NCI-H2081 (cell line): ENCODE measurements at places on chromosomes 2 and 18.

DNA sequence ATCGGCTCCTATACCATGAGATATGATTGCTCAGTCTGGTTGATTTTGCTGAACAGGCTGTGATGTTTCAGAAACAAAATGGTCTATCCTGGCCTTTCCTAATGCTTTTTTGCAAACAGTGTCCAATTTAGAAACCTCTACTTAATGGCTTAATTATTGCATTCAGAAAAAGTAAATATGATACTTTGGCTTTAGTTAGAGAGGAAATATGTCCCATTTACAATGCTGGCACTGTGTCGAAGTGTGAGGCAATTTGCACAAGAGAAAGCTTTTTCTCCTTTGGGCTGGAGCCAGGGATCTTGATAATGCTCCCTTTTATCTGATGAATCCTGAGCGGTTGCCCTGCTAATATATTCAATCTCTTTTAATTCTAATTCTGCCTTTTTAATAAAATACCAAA lies 418.9 kb downstream of the EPHA4 start:
- peak; percentile 47 for DNase-seq

DNA sequence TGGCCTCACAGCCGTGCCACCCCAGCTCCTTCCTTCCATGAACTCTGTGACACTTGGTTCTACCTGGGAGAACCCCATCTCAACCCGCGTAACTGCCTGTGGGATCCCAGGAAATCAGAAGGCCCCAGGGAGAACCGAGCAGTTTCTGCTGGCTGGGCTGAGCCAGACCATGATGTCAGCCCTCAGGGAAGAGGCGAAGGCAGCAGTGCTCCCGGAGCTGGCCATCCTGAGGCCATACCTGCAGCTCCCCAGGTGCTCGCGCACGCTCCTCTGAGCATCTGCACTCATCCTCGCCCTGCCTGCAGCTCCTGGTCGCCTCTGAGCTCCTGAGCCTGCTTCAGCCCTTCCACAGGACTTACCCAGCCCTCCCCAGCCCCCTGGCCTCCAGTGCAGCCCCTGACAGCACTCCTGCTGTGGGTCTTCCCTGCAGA lies 186.1 kb downstream of the SEPTIN10 start:
- no peak for DNase-seq

- DNase-seq = no peak
These were observed 254.4 kb downstream of the ZNF521 start for GRCh38 chr18:25097569-25098056.

DNA sequence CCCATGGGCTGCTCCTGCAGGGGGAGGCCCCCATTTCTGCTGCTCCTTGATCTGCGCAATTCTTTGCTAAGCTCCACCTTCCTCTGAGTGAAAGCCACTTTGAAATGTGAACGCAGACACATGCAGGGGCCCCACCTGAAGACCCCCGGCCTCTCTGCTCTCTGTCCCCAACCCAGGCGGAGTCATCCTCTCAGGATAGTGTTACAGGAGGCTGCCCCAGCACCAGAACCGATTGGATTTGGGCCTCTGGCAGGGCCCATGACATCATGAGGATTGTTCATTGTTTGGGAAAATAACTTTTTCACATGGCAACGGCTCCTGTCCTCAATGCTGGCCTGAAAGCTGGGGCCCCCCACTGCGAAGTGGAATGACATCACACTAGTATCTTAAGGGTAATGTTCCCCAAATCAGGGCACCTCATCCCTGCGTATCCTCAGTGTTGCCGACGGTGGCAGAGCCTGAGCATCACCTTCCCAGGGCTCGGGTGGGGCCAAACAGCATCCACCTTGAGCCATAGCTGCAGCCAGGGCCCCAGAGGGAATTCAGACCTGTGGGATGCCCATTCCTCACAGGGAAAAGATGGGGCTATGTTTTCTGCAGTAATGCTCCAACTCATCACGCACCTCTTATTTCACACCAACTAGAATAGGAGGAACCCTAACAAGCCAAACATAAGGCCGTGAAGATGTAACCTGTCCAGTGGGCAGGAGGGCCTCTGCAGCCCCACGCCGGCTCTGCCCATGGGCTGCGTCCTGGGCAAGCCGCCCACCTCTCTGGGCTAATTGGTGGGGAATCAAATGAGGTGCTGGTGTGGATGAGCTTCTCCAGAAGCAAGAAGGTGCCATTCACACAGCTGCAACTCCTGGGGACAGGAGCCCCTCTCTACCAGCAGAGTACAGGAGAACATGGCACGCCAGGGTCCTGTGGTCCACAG lies 2.7 kb upstream of the ERFE start:
- DNase-seq = no peak

GRCh38 chr2:239106314-239106908 lies 258.5 kb downstream of the TWIST2 start:
- DNase-seq = peak; percentile 73

DNA sequence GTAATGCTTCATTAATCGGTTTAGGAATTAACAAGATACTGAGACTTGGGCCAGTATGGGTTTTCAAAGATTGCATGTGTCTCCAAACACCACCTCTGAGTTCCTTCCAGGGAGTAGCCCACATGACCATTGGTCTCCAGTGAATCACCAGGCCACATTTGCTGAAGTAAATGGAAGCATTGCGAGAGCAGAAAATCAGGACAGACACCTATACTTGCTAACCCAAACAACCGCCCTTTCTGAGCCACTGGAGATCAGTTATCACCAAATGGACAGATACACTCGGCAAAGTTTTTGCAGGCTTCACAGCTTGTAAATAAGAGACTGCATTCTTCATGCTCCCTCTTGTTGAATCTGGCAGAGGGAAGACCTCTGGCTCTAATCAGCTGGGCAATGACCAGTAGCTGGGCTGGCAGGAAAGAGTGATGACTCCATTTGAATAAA lies 40.9 kb downstream of the GATA6 start:
- DNase-seq = no peak

DNA sequence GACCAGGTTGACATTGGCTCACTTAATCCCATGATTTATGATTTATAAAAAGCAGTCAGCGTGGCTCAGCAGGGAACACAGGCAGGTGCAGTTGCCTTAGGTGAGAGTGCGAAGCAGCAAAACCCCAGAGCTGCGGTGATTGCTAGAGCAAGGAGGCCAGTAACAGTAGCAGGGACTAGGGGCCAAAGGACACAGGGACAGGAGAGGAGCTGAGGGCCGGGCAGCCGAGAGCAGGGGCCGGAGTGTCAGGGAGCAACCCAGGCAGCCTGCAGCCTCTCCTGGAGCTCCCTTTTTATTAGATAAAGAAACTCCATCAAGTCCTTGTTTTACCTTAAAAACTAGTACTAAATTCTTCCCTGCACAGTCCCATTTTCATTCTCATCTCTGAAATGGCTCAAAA lies 4.3 kb downstream of the MC2R start:
- no peak for DNase-seq

- DNase-seq = no peak
These were observed 238.2 kb downstream of the CDH7 start for GRCh38 chr18:65988972-65989371.

DNA sequence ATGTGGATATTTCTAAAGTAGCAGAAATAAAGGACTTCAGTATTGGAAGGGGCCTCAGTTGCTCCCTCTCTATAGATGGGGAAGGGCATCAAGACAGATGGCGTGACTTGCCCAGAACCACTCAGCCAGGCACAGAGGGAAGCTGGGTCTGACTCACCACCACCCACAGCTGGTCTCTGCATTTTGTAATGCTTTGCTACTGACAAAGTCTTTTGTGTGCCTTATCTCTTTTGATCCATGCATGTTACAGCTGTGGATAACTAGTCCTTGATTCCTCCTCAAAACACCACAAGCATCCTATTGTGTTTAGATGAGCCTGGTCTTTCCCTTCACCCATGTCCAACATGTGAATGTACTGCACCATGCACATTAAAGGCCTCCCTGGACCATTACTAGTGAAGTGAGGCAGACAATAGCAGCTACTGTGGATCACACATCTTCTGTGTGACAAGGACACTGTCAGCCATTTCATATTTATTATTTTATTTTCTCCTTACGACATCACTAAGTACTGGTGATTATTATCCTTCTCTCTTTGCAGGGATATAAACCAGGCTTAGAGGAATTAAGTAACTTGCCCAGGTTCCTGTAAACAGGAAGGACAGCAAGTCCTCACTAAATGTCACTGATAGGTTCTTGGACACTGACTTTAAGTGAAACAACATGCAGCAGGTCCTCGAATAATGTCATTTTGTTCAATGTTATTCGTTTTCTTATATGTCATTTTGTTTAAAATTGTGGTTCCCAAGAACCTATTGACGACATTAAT lies 29.6 kb upstream of the IL37 start:
- DNase-seq = no peak

DNA sequence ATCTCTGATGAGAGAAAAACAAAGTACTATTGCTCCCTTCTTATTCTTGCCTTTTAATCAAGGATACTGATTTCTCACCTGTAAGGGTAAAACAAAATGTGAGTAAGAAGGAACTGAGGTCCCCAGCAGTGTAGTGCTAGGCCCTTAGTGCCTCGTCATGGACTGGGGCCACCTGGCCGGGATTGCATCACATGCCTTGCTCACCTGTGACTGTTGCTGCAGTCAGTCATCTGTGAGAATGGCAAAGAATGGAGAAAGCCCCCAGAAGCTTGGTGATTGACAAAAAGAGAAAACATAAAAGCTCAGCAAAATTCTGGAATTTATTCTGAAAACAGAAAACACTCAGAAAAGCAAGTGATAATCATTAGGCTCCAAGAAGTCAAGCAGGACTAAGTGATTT lies 63.4 kb downstream of the SPATS2L start:
- DNase-seq = no peak

DNA sequence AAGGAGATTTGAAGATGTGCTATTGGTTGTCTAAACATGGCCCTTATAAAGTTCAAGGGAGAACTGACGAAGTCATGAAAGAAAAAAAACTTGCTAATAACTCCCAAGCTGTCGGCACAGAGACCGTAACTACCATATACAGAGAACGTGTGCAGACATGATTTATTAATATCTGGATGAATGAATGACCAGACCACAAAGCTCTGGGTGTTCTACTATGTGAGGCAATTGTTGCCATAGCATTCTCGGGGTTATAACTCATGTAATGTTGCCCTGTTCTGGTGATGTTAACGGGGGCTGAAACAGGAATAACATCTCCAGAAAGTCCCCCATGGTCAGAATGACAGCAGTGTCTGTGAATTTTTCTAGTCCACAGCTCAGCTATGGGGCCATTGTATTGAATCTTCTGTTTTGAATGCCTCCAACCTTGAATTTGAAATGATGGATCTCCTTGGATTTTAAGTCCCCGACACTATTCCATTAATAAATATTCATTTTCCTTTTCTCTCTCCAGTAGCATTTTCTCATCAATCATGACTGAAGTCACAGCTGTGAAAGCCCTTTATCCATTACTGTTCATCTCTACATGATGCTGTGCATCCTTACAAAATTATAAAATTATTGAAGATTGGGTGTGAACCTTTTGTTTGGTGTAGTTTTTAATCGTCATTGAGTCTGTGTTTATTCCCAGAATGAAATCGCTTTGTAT lies 483.4 kb upstream of the KLHL29 start:
- DNase-seq = no peak

DNA sequence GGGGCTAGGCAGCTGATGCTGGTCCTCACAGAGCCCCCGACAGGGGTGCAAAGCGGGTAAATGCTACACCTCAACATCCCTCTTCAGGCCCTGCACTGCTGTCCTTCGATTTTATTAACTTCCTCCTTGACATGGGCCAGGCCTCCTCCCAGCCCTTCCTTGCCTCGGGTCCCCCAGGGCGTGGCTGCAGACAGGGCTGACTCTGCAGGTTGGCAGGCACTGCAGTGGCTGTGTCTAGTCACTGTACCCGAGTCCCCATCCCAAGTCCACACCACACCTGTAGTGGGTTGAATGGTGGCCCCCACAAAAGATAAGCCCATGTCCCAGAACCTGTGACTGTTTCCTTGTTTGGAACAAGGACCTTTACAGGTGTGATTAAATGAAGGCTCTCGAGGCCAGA lies 140.2 kb downstream of the TWIST2 start:
- DNase-seq = no peak

- DNase-seq = no peak
These were observed 262.1 kb downstream of the EPHA4 start for GRCh38 chr2:221309892-221310583.

- DNase-seq = peak; percentile 28
These were observed 93.3 kb downstream of the HNRNPLL start for GRCh38 chr2:38509314-38509946.

- DNase-seq = no peak
These were observed 2.1 kb downstream of the DHRS9 start for GRCh38 chr2:169071455-169071854.

DNA sequence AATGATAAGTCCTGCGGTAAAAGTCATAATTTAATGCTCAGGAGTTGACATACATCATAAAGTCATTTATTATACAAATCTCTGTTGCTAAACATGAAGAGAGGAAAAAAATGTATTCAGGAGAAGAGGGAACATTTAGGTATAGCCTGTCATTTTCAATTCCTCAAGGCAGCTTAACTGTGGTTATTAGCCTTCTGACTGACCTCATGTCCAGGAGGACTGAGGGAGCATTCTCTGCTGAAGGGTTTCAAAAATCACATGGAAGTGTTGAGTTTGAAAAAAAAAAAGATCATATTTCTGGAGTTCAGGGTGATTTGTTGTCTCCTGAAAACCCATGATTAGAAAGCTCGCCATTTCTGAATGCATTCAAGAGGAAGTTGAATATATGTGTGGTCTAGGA lies 1371.1 kb upstream of the LRRTM1 start:
- DNase-seq = no peak

DNA sequence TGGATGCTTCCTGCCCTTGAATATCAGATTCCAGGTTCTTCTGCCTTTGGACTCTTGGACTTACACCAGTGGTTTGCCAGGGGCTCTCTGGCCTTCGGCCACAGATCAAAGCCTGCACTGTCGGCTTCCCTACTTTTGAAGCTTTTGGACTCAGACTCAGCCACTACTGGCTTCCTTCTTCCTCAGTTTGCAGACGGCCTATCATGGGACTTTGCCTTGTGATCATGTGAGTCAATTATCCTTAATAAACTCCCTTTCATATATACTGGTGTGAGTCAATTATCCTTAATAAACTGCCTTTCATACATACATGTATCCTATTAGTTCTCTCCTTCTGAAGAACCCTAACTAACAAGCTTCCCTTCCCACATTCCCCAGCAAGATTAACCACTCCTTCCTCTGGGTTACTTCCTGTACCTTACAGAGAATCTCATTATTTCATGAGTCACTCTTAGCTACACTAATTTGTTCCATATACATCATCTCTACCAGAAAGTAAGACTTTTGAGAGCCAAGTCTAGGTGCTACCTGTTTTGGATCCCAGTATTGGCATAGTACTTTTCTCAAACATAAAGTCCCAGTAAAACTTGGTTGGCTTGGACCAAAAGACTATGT lies 31.3 kb upstream of the LRATD1 start:
- no peak for DNase-seq

DNA sequence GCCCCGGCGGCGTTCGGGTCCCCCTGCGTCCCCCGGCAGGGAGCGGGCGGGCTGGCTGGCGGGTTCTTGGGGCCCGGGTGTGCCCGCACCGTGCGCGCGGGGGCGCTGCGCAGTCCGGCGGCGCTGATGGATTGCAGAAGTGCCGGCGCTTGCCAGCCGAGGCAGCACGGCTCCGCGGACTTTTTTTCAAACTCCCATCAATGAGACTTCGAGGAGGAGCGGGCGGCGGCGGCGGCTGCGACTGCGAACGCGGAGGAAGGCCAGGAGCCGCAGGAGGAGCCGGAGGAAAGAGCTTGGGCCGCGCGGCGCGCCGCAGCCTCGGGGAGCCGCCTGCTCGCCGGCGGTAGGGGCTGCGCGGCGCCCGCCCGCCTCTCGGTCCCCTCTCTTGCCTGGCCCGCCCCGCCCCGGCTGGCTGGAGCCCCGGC lies at the start of gene GLI2:
TSS of gene GLI2 (plus strand) at position 123 of the 425 bp plus-strand sequence. CDS start 61,453 bp downstream, outside the sequence.
- DNase-seq = peak; percentile 56
